ENCODE measurements at places on chromosomes 12 and 14.

GRCh38 chr12:4957761-4958160 lies 48.1 kb downstream of the KCNA1 start:
- no peak for DNase-seq

GRCh38 chr14:61234215-61234916 lies 46.8 kb downstream of the TMEM30B start:
- DNase-seq = no peak

DNA sequence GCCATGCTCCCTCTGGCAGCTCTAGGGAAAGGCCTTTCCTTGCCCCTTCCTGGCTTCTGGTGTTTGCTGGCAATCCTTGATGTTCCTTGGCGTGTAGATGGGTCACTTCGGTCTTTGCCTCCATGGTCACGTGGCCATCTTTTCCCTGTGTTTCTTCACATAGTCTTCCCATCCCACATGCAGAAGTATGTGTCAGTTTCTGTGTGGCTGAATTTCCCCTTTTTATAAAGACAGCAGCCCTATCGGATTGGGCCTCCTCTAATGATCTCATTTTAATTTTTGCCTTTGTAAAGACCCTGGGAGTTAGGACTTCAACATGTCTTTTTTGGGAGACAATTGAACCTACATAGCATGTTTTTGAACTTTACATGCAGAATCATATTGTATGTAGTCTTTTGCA lies 107.2 kb upstream of the FGD4 start:
- DNase-seq = no peak

- DNase-seq = no peak
These were observed 15.2 kb downstream of the HHIPL1 start for GRCh38 chr14:99660006-99660566.

DNA sequence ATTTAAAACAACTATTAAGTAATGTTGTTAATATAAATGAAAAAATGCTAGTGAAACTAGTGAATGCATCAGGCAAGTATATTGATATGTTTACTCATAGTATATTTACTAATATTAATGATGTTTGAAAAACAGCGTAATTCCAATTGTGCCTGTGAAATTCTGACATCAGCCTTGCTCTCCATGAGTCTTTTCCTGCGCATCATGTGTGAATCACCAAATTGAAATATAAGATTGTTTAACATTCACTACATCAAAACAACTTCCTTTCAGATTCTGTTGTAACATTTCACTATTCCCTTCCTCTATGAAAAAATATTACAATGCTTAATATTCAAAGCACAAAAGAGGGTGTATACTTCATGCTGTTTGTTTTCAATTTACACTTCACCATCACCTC lies 1995.9 kb upstream of the SEL1L start:
- no peak for DNase-seq

DNA sequence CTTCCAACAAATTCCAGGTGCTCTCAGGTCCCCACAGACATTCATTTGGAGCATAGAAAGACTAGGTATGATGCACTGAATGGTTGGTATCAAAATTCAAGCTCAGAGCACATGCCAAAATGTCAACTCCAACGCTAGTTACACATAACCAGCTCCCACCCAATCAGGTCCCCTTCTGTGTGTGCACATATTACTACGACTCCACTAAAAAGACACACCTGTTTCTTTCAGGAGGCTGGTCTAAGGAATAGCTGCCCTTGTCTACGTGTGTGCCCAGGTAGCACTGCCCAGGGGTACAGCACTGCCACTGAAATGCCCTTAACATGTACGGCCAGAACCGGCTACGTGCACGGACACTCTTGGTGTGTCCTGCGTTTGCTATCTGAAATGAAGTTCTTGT lies 138.1 kb downstream of the KCNK10 start:
- DNase-seq = no peak

GRCh38 chr14:79997509-79998208 lies 213.6 kb downstream of the DIO2 start:
- no peak for DNase-seq

DNA sequence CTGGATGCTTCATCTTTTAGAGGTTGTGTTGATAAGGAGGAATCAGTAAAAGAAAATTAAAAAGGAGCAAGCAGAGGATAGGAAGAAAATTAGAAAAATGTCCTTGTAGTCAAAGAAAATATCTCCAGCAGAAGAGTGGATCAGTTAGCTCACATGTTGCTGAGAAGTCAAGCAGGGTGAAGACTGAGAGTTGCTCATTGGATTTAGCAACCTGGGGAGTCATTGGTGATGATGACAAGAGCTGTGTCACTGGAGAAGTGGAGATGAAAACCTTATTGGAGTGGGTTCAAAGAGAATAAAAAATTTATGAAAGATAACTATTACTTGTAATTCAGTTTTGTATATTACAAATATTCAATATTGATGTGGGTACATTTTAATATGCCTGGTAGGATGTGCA lies 9.8 kb downstream of the FRMD6 start:
- no peak for DNase-seq

DNA sequence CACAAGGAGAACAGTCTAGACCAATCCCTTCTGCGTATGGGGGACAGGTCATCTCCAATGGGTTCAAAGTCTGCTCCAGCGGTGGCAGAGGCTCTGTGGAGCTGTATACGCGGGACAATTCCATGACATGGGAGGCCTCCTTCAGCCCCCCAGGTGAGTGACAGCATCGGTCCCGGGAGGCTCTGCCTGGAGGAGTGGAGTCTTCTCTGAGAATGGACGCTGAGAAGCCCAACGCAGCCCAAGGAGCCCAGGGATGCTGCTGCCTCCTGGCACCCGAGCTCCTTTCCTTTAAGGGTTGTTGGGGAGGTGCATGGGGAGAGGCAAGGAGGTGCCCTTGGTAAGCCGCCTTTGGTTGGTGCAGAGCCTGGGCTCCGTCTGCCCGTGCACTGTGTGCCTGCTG lies 28.2 kb downstream of the ADGRD1 start:
- DNase-seq = no peak

DNA sequence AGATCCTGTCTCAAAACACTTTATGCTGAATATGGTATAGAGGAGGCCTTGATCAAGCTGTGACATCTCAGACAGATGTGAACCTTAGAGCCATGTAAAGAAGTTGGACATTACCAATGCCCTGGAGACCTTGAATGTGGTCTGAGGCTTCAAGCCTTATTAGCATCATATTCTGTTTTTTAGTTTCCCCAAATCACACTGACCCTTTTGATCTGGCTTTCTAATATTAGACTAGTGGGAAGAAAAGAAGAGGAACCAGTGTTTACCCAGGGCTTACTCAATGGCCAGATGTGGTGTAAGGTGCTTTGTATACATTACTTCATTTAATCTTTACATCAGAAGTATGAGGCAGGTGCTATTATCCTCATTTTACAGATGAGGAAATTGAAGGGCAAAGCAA lies 10.6 kb upstream of the TBPL2 start:
- DNase-seq = no peak

GRCh38 chr12:52839436-52840105 lies 5.5 kb upstream of the KRT79 start:
- DNase-seq = no peak

DNA sequence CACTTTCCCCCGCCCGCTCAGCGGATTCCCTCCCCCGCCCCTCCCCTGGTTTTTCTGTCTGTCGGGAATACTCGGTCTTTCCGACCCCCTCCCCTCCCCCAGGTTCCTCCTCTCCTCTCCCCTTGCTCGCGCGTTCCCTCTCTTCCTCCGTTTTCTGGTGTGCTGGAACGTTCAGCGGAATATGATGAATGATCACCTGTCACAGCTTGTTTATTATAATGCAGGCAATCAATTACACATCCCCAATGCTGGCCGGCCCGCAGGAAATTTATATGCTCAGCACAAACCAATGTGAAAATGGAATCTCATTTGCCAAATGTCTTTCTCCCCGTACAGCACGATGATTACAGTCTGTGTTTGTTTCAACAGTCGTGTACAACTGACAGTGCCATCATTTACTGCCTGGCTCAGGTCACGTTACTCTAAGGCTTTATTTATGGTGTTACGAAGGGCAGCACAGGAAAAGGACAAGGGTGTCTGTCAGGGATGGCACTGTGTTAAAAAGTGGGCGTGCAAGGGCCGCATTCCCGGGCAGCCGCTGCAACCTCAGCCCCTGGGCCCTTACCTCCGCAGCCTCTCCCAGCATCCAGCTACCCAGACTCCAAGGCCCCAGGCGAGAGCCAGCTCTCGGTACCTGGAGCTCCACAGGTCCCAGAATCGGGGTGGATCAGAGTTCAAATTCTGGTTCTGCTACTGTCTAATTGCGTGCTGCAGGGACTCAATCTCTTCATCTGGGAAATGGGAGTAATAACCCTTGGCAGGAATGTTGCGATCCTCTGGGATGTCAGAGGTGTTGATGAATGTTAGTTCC lies 24.7 kb upstream of the MAP1LC3B2 start:
- DNase-seq = no peak

GRCh38 chr14:47332939-47333338 lies 342.5 kb downstream of the MDGA2 start:
- no peak for DNase-seq
